ENCODE measurements at places on chromosomes 2 and 18.

DNA sequence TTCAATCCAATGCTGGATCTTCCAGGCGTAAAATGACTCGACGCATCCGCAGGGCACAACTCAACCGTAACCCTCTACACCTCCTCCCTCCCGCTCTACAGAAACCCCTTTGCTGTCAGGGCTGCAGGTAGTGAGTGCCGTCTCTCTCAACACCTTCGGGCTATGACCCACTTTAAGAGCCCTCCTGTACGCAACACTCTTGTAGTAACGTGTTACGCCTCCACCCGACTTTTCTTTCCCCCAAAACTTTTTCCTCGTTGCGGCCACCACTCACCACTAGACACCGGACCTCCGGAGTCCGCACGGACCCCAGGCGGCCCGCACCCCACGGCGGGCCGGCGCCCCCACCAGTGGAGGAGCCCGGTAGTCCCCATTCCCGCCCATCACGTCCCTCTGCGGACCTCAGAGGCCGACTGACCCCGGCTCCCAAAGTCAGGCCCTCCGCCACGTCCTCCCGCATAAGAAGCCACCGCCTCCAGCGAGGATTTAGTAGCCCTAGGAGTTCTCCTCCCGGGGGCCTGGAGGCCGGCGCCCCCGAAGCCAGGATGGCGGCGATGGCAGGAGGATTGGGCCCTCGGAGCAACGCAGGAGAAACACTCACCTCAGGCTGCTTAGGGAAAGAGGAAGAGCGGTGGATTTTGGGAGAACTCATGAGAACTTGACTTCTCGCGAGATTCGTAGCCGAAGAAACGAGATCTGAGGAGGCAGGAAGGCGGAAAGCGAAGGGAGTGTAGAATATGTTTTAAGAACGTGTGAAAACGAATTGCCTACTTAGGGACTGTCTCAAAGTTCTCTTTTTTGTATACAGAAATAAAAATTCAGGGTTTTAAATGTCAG is 5.0 kb upstream of the C18orf32 start:
- peak; percentile 96 for DNase-seq

- no peak for DNase-seq
Measured at GRCh38 chr2:46827274-46828134, 88.1 kb downstream of the MCFD2 start.

DNA sequence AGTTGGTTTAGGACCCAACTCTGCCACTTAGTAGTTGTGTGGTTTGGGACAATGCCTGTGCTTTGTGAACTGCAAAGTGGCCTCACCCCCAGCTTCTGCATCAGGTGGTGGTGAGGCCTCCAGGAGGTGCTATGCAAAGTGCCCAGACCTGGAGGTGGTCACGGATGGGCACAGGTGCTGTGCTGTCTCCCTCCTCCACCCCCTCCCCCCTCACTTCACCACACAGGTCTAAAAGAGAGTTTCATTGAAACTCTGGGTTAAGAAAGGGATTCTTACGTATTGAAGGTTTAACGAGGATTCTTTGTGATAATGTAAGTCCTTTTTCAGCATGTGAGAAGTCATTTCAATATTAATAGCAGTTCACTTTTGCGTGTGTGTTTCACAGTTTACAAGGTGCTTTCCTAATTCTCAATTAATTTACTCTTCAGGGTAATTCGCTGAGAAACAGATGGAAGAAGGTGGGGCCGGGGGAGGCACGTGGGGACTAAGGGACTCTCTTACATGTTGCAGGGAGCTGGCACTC is 369.9 kb downstream of the LPIN1 start:
- DNase-seq = no peak

DNA sequence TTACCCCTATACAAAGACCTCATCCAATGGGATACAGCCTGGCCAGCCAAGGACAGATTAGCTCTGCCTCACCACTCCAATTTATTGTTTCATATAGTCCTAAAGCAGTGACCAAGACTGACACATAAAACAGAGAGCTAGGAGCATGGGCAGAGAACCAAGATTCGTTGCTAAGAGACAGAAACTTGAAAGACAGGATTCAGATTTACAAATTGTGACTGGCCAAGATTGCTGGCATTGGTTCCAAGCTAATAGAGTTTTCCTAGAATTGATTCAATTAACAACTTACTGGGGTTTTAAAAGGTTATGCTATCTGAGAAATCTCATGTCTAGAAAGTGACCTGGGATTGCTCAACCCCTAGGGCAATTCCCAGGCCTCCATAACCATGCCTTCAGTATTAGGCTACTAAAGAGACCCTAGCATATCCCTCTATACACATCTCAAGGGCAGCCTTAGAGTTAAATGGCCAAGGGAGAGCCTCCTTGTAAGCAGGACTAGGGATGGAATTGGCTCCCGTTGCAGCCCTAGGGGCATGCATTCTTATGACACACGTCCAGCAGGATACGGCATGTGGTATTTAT is 75.6 kb downstream of the ICOS start:
- DNase-seq = no peak

- no peak for DNase-seq
Measured at GRCh38 chr2:2758793-2759367, 427.8 kb upstream of the MYT1L start.
